Nephron progenitor cell (in vitro differentiated cells): ENCODE measurements at places on chromosomes 12 and 14.
A peak's percentile ranks its signal among the peaks of the same experiment; 100 is the strongest.

GRCh38 chr14:82070040-82070439, 536.4 kb upstream of the SEL1L start:
- no peaks in the 10 kb centered on the region for H3K4me1 ChIP-seq
- no peak for DNase-seq
- H3K4me3 ChIP-seq, result no peak overlapping the region
- H3K27ac ChIP-seq, result no peak overlapping the region
- no peaks in the 10 kb centered on the region for H3K36me3 ChIP-seq
- peaks cover 4% of the 10 kb centered on the region for H3K27me3 ChIP-seq

GRCh38 chr12:103779410-103780092, 61.5 kb downstream of the NT5DC3 start:
- DNase-seq, result no peak
- H3K27me3 ChIP-seq, result no peaks in the 10 kb centered on the region
- peaks cover 66% of the 10 kb centered on the region for H3K36me3 ChIP-seq
- peak overlapping the region; percentile 88 for H3K27ac ChIP-seq
- peaks cover 23% of the 10 kb centered on the region for H3K4me1 ChIP-seq
- no peak overlapping the region for H3K4me3 ChIP-seq

DNA sequence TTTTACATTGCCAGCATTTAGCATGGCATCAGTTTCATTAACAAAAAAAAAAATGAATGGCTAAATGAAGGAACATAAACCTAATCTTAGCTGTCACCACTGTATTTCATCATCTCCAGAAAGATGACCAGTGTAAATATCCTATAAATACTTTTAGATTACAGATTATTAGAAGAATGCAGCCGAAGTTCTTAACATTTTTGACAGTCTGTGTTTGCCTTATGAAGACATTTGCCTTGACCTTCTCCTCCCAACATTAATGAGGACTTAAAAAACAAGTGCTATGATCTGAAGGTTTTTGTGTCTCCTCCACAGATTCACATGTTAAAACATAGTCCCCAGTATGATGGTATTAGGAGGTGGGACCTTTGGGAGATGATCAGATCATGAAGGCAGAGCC, 253.0 kb downstream of the SNAPC1 start:
- H3K27me3 ChIP-seq, result peaks cover under 1% of the 10 kb centered on the region
- DNase-seq, result no peak
- no peaks in the 10 kb centered on the region for H3K36me3 ChIP-seq
- no peaks in the 10 kb centered on the region for H3K4me1 ChIP-seq
- no peak overlapping the region for H3K27ac ChIP-seq

DNA sequence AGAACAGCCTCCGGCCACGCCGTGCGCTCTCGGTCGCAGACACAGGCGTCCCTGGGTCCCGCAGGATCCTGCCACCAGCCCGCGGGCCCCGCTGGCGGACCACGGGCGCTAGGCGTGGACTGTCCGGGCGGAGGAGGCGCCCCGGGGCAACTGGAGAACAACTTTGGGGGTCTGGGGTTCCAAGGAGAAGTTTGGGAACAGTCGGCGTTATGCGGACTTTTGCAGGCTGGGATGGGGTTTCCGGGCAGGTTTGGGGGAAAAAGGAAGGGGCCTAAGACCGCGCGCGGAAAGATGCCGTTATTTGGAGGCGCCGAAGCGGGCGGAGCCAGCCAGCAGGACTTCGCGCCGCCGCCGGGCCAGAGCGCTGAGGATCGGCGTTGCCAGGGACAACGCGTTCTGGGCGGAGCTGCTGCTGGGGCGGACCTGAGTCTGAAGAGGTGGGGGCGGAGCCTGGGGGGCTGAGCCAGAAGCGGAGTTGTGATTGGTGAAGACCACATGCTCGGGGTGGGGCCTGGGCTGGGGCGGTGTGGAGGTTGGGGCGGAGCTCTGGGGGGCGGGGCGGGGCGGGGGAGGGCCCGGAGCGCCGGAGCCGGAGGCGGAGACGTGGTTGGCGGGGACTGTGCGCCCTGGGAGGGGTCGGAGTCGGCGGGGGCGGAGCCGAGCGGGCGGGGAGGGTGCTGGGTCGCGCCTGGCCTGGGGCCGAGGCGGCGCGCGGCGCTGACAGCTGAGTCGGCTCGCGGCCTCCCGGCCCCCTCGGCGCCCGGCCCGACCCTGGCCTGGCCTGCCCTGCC, at the start of gene CYP46A1:
TSS of gene CYP46A1 (plus strand) at position 680 of the 791 bp plus-strand sequence. CDS start 120 bp downstream, outside the sequence.
- H3K27me3 ChIP-seq, result peaks cover 50% of the 10 kb centered on the region
- no peaks in the 10 kb centered on the region for H3K36me3 ChIP-seq
- H3K4me1 ChIP-seq, result peaks cover 24% of the 10 kb centered on the region
- H3K4me3 ChIP-seq, result peak within 1 kb of the TSS; percentile 87
- peak; percentile 100 for DNase-seq
